EH (cell line): ENCODE measurements at places on chromosomes 13 and 19.

GRCh38 chr13:111562716-111563115 lies 242.3 kb downstream of the TEX29 start:
- DNase-seq = no peak

DNA sequence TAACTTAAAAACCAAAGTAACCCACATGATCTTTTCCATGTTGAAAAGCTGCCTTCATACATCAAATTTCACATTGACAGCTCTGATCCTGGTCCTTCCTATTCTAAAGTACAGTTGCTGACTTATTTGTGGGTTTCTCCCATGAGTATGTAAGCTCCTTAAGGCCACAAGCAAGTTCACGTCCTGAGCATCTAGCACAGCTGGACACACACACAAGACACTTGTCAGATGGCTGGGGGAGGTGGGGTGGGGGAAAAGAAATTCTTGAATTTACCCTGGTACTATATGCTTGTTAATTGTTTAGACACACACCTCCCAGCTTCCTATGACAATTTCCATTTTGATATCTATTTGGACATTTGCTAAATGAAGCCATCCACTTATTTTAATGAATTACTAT lies 162.8 kb downstream of the ZIC5 start:
- DNase-seq = no peak

- DNase-seq = no peak
Observed at GRCh38 chr13:27483421-27483820, 33.1 kb upstream of the MTIF3 start.

GRCh38 chr13:77565635-77566034 lies 30.1 kb downstream of the SCEL start:
- peak; percentile 33 for DNase-seq

DNA sequence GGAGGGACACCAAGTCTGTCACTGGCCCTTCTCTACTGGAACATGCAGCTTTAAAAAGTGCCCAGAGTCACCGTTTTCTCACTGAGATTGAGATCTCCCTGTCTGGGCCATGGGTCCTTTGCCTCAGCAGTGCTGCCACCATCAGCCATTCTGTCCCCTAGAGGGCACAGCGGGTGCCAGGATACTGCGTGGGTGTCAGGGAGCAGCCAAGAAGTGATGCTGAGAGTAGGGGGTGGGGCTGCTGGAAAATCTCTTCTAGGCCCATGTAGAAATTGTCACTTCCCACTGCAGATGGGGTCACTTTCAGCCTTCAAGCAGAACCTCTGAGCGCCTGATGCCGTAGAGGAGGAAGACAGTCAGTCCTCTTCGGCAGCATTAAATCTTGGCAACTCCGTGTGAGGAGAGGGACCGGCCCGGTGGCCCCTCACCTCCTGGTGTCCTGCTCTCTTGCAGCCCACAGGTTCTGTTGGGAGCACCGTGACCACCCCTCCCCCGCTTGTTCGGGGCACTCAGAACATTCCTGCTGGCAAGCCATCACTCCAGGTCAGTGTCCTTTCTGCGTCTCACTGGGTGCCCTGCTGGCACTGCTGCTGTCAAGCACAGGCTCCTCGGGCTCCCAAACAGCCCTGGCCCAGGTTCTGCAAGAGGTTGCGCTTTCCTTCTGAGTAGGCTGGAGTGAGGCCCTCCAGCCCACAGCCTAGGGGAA lies 21.4 kb downstream of the TSSK6 start:
- no peak for DNase-seq

DNA sequence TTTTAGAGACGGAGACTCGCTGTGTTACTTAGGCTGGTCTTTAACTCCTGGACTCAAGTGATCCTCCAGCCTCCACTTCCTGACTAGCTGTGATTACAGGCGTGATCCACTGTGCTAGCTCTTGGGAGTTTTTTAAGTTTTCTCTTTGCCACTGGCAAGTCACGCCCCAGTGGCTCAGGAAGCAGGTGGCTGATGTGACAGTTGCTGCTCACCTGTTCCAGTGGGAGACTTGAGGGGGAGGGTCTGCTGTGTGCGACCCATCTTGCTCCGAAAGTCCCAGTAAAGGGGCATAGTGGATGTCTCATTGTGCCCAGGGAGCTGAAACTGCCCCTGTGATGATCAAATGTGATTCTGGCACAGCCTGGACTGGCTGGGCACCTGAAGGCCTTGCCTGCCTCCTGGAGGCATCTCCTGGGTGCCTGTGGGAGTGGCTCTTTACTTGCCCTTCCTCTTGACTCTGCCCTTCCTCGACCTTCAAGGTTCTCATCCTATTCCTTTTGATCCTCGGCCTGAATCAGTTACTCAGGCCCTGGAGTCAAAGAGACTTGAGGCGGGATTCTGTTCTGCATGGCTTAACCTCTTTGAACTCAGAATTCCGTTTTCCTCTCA lies 7.8 kb downstream of the SMARCA4 start:
- no peak for DNase-seq

- peak; percentile 42 for DNase-seq
Observed at GRCh38 chr19:13978351-13979243, 26.3 kb downstream of the DCAF15 start.

DNA sequence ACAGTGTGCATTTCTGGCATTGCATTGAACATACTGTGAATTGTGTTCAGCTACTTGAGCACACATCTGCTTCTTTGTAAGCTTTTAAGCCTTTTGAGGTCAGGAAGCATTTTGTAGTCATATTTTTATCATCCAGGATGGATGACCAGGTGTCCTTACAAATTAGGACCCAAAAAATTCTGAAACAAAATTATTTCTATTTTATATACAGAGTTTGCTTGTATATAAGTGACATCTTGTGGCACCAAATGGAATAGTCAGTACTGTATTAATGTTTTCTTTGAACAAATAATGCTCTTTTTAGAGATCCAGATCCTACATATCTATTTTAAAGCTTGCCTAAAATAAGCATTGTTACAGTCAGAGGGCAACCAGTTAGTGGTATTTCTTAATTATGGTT lies 9.5 kb upstream of the SUPT20H start:
- peak; percentile 19 for DNase-seq

- peak; percentile 40 for DNase-seq
Observed at GRCh38 chr19:32662186-32662585, 12.8 kb downstream of the ANKRD27 start.

- DNase-seq = no peak
Observed at GRCh38 chr13:78742659-78743058, 83.7 kb upstream of the OBI1 start.

DNA sequence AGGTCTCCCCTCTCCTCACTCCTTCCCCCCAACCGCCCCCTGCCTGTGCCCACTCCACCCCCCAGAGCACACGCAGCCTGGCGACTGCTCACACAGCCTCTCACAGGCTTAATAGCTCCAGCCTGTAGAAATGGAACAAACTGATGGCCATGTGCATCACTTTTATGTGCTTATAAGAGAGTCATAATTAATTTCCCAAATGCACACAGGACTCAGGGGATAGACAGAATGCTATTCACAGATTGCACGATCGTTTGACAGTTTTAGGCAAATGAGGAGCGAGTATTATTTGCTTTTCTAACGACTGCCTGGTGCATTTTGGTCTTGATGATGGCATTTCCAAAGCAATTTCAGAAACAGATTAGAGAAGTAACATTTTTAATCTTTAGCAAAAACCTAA lies 97.7 kb upstream of the VSTM2B start:
- DNase-seq = no peak

DNA sequence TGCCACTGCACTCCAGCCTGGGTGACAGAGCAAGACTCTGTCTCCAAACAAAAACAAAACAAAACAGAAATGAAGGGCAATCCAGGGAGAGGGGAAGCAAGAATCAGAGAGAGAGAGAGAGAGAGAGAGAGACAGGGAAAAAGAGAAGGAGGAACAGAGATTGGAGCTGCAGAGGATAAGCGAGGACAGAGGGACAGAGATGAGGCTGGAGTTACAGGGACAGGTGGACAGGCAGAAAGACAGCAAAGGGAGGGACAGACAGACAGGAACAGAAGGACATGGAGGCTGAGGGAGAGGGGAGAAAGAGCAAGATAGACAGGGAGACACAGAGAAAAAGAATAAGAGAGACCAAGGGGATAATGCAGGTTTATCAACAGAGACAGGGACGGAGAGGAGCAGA lies 1.3 kb upstream of the CRX start:
- no peak for DNase-seq

- no peak for DNase-seq
Observed at GRCh38 chr13:113020323-113021080, 51.5 kb downstream of the MCF2L start.

DNA sequence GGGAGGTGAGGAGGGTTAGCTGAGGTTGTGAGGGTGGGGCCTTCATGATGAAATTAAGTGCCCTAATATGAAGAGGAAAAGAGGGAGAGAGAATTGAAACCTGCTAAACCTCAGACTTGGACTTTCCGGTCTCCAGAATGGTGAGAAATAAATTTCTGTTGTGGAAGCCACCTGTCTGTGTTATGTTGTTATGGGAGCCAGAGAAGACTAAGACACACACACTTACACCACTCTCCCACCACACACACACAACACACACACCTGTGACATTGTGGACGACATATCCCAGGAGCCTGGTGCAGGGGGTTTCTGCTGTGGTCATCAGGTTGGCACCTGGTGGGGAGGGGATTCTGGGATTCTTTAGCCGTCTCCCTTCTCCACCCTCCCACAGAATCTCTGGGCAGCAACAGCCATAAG lies 14.0 kb downstream of the KLK4 start:
- no peak for DNase-seq

GRCh38 chr13:110225003-110225402 lies 82.0 kb downstream of the COL4A1 start:
- DNase-seq = no peak

DNA sequence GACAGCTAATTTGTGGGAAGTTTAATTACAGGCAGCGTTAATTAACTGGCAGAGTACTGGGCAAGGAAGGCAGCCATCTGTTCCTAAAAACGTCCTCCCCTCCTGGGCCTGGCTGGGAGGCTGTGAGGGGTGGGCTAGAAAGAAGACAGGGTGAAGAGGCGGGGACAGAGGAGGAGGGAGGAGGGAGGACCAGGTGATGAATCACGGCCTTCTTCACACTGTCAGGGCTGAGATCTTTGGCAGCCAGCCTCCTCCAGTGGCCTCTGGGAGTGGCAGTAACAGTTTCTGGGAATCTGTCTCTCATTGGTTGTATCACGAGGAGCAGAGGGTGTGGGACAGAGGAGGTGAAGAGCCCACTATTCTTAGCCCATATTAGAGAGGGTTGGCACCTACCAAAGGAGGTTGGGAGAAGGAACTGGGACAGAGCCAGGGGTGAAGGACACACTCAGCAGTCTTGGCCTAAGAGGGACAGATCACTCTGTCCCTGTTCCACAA lies 9.6 kb upstream of the ZNRF4 start:
- peak; percentile 32 for DNase-seq

DNA sequence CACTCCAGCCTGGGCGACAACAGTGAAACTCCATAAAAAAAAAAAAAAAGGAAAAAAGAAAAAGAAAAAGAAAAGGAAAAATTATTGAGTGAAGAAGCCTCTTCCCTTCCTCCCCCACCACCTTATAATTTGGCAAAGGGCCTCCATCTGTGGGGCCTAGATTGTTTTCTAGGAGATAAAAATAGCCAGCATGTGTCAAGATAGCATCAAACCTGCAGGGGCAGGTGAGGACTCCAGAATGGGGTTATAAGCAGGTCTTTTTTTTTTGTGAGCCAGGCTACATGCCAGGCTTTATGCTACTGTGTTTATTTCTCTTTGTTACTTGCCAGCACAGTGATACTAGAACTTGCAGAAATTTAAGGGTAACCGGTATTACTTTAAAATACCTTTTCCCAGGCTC lies 11.7 kb upstream of the TRIM13 start:
- DNase-seq = no peak
